ENCODE measurements at places on chromosomes 7 and 10.

DNA sequence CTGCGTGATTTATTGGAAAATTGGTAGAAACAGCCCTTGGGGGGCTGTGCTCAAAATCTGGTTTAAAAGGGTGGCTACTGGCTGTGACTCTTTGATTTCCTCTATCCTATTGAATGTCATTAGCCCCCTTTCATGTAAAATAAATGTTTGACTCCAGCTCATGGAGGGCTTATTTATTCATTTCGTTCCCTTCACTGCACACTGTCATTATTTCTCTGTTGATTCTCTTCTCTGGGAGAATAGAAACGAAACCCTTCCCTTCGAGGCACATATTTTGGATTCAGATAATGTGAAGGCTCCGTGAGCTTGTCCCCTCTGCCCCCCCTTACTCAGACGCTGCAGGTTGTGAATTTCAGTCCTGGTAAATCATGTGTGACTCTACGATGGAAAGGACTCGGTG, 203.9 kb upstream of the GPR26 start:
- no peak for DNase-seq

- no peak for DNase-seq
These were observed 16.8 kb downstream of the VIM start for GRCh38 chr10:17244700-17245365.

GRCh38 chr7:131606346-131607290, 50.2 kb upstream of the PODXL start:
- DNase-seq: peak; percentile 10

DNA sequence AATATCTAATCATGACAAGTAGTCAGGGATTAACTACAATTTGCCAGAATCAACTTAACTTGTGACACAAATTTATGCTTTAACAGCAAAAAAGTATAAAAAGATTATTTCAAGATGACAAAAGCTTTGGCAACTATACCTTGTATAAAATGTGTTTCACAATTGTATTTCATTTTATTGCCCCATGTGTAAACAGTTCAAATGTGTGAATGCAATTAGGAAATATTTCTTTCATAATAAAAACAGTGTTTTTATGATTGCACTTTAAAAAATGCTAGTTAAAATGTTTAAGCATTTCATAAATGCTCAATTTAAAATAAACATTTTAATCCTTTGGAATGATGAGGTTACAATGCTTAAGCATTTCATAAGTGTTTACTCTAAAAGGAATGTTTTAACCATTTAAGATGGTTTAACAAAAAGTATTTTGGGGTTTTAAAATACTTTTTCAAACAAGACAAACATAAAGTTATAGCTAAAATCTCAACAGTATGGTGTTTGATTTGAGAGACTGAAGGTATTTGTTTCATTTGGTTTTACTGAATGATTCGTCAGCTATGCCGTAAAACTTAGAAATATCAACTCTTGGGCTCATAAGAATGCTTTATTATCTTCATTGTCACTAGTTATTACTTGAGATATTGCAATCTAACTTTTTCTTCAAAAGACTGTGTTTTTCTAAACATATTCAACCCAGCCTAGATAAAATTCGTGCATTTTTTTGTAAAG, 50.1 kb downstream of the SFTPD start:
- DNase-seq: no peak

- DNase-seq: no peak
These were observed 92.9 kb downstream of the SVOPL start for GRCh38 chr7:138608275-138608674.

DNA sequence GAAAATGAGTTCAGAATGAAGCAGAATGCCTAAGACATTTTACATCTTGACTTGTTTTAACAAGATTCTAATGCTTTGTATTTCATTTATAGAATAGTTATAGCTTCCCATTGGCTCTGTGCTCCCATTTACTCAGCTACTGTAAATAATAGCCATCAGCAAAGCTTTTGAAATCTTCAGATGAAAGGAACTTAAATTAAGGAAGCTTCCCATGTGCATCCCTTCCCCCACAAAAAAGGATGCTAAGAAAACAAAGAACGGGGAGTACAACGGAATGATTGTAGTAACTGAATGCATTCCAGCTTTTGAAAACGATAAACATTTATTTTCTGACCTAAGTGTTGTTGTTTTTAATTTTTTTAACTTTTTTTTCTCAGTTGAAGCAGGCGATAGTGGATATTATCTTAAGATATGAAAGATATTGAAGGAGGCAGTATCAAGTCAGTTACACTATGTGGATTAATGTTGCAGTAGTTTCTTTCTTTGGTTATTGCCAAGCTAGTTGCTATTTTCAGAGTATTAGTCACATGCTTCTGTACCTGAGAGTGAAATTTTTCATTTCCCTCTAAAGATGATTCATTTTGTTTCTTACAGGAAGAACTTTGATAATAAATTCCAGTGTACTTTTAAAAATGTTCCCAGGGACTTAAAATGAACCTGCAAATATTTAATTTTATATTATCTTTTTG, 129.2 kb downstream of the KCND2 start:
- no peak for DNase-seq

- no peak for DNase-seq
These were observed 355.7 kb upstream of the AKR1E2 start for GRCh38 chr10:4470231-4470835.

GRCh38 chr10:27525819-27526218, 21.7 kb downstream of the RAB18 start:
- DNase-seq: no peak

DNA sequence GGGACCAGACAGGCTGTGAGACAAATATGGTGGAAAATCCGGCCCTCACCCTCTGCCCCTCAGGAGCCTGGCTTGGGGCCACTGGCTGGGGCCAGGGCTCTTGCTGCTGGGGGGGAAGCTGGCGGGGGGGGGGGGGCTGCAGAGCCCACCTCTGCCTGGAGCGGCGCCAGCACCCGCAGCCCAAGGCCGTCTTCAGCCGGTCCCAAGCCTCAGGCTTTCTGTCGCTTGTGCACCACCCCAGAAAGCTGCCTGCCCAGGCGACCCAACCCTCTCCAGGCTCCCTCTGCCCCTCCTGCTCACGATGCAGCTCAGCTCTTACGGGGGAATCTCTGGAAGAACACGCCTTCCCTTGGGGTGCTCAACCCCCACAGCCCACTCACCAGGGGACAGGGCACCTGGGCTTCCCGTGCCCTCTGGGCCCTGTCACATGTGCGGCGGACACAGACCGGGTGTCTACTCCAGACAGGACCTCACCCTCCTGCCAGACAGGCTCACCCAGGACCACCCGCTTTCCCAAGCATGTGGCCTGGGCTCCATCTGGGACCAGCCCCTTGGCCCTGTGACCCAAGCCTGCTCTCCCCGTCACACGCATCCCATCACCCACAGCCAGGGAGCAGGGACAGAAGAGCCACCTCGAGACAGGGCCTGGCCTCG, 43.9 kb downstream of the DPYSL4 start:
- DNase-seq: no peak

GRCh38 chr7:95772771-95773581, 622 bp downstream of the DYNC1I1 start:
- DNase-seq: no peak

DNA sequence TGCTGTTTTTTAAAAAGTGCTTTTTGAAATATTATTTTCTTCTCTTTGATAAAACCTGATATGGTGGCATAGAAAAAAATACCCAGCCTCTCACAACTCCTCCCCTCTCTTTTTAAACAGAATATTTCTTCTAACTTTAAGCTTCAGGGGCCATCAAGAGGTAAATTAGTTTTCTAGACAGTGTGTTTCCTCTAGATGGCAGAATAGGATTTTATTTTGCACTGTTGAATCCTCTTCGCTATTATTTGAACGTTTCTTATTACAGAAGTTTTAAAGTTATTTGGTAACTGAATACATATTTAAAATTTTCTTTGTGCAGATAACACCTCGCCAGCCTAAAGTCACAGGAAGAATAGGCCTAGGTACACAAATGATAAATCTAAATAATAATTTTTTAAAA, 30.3 kb downstream of the ARL5B start:
- DNase-seq: no peak

GRCh38 chr10:47246406-47247147, 53.4 kb upstream of the GDF10 start:
- DNase-seq: no peak

GRCh38 chr7:115276791-115277190, 354.9 kb downstream of the MDFIC start:
- DNase-seq: no peak

- no peak for DNase-seq
These were observed 195.4 kb downstream of the COBL start for GRCh38 chr7:51121036-51121790.

DNA sequence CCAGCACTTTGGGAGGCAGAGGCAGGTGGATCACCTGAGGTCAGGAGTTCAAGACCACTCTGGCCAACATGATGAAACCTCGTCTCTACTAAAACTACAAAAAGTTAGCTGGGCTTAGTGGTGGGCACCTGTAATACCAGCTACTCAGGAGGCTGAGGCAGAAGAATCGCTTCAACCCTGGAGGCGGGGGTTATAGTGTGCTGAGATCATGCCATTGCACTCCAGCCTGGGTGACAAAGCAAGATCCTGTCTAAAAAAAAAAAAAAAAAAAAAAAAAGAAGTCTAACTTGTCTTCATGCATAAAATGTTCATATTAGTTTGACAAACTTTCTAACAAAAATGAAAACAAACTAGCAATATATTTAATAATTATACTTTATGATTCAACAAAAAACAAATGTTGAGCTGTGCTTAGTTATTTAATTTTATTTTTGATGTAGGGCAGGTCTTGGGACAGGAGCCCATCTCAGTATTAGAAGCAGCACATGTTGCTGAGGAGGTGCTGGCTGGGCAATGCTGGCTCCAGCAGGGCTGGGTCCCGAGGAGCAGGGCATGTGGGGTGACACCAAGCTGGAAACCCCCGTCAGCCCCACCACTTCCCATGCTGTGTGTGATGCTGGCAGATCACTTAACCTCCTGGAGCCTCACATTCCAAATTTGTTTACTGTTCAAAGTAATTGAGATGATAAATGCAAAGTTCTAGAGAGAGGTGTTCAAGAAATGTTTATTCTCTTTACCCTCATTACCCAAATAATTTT, 335.3 kb upstream of the KLF6 start:
- no peak for DNase-seq

DNA sequence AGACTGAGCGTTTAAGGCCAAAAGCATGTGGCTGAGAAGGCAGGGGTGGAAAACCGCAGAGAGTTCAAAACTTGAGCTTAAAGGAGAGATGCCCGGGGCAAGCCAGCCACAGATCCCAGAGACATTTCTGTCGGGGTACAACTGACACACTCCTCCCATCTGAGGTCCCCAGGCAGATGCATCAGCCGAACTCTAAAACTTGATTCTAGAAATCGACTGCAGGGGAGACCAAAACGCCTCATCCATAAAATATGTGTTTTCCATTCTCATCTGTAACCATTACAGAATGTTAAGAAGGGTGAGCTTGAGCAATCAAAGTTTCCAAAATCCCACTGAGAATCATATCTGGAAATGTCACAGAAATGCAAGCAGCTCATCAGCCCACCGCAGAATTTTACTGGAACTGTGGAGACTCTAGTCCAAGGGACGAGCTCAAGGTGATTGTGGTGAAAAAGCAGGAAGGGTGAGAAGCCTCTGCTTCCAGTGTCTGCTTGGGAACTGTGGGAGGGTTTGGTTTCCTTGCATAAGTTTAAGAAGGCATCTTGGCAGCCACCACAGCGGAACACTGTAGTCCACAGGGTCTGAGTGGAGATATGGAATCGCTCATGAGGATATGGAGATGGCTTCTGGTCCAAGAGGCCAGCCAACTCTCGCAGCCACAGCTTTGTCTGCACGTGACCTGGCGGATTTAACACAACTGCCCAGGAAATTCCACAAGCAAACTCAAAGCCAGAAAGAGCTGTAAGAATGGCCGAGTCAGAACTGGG, 249.2 kb downstream of the SFMBT2 start:
- no peak for DNase-seq

- DNase-seq: no peak
These were observed 669.5 kb upstream of the GHITM start for GRCh38 chr10:83469728-83470331.

DNA sequence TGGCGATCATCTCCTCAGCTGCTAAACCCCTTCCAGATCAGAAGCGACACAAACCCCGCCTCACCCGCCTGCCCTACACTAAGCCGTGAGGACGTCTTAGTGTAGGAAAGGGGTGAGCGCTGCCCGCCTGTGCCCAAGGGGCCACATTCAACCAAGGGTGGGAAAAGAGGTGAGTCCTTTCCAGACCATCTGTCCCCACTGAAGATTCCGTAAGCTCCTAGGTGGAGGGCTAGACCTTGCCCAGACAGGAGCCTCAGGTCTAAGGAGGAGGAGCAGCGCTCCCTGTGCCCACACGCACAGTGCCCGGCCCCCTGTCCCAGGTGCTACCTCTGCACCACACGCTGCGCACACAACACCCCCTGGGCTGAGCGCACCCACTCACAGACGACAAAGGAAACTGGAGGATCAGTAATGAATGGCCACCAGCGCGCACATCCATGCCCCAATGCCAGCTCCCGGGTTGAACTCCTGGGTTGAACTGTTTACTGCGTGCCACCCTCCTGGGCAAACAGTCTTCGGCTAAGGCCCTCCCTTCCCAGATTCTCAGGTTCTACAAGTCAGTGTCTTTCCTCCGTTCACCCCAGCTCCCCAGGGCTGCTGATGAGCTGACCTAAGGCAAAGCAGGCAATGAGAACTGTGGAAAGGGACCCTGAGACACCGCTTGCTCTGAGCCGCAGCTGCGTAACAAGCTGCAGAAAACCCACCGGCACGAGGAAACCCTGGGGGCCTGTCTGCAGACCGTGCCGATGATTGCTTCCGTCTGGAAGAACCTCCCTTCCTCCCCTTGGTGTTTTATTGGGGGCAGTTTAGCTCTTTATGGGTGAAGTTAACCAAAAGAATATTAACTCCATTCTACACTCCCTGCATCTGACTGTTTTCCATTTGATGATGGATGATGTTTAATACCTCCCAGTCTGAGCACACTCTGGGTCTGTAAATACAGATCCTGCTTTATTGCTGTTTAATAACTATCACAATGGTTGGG, 185.9 kb downstream of the MAD1L1 start:
- DNase-seq: no peak

DNA sequence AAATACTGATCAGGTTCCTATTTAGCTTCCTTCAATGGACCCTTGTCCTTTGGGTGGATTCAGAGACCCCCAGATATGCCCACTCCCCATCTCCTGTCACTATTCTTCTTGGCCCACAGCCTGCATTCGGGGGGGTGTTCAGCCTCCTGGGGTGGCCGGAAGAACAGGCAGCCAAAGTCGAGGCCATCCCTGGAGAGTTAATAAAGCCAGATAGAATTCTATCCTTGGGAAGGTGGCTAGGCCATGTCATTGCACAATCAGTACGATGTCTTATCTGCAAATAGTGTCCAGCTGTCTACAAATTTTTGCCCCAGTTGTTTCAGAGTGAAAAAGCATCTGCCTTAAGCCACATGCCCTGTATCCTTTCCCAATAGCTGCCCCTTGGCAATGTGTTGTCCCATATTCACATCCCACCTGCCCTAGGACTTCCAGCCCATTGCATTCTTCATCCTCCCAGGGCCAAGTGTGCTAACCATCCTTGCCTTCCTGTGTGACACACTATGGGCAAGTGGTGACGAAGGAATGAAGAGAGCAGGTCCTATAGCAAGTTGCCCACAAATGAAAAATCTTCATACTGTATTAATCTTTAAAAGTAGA, 9.9 kb upstream of the FAM107B start:
- DNase-seq: no peak
